ENCODE measurements at places on chromosomes 5 and 9.

- DNase-seq = no peak
Measured at GRCh38 chr5:142152384-142152732, 43.8 kb downstream of the NDFIP1 start.

DNA sequence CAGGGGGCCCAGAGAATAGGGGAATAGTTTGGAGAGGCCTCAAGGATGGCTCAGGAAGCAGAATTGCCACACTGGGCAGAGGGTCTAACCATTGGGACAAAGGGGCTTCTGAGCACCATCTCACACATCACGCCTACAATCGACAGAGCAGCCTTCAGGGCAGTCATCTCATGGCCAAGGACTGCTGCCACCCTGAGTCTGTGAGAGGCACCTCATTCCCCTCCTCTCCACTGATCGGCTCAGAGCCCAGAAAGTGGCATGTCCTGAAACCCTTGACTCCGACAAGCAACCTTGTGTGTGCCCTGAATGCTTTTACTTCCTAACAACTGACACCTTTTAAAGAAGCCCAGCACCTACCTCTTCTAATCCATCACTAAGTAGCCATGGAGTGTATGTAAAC, 128.9 kb upstream of the PTPN3 start:
- no peak for DNase-seq

GRCh38 chr9:76630916-76631315, 133.3 kb upstream of the PCA3 start:
- no peak for DNase-seq

DNA sequence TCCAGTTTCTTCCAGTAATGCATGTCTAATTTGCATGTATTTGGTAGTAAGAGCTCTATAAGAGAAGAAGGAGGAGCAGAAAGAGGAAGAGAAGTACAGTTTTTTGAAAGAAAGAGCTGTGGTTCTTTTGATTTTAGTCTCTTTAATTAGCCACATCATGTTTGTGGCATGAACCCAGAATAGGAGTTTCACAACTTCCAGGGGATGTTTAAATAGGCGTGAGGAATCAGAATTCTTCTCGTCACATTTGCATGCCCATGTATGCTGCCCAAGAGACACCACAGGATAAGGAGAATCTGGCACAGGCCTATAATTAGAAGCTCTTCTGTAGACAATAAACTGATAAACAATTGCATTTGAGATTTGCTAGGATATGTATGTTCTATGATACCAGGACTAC, 78.7 kb downstream of the GAS1 start:
- no peak for DNase-seq

Data from activated CD4-positive, alpha-beta T cell treated with anti-CD3 and anti-CD28 coated beads, Interleukin-2, amount 50 U/mL, for 48 hours (primary cell).